ENCODE measurements at places on chromosomes 3 and 15.

GRCh38 chr3:89912031-89912430, 804.6 kb downstream of the EPHA3 start:
- no peak for DNase-seq

DNA sequence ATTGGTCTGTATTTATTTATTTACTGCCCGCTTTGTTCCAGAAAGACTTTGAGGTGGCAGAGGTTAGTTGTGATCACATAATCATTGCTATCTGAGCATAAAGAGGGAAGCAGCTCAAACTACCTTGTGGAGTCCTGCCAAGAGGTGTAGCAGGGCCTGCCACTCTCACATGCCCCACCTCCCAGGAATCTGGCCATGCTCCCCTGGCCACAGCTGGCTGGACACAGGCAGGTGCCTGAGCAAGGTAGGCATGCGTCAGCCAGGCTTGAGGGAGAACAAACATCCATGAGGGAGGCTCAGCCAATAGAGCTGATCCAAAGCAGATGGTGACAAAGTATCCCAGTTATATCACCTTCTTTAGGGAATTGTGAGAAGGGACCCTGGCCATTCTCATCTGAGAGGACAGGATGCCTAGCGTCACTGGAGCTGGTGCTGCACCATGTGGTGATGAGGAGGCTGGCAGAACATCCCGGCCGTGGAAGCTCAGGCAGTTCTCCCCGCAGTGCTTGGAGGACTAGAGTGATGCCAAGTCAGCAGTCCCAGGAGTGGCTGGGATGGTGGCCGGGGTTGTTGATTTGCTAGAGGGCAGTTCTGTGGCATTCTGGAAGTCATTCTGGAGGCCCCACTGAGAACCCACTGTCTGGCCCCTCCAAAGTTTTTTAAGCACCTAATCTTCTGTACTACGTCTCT, 6.8 kb upstream of the POLG start:
- DNase-seq, result no peak

GRCh38 chr3:117400303-117400702, 690.7 kb downstream of the TUSC7 start:
- no peak for DNase-seq

- no peak for DNase-seq
Observed at GRCh38 chr3:41845826-41846225, 116.1 kb downstream of the ULK4 start.

GRCh38 chr3:174346141-174346540, 513.0 kb upstream of the NAALADL2 start:
- no peak for DNase-seq

GRCh38 chr3:23797491-23797890, 8.3 kb upstream of the UBE2E1 start:
- no peak for DNase-seq

Data from GM12891 (cell line).